ENCODE measurements at places on chromosomes 2 and 18.
A peak's percentile ranks its signal among the peaks of the same experiment; 100 is the strongest.

DNA sequence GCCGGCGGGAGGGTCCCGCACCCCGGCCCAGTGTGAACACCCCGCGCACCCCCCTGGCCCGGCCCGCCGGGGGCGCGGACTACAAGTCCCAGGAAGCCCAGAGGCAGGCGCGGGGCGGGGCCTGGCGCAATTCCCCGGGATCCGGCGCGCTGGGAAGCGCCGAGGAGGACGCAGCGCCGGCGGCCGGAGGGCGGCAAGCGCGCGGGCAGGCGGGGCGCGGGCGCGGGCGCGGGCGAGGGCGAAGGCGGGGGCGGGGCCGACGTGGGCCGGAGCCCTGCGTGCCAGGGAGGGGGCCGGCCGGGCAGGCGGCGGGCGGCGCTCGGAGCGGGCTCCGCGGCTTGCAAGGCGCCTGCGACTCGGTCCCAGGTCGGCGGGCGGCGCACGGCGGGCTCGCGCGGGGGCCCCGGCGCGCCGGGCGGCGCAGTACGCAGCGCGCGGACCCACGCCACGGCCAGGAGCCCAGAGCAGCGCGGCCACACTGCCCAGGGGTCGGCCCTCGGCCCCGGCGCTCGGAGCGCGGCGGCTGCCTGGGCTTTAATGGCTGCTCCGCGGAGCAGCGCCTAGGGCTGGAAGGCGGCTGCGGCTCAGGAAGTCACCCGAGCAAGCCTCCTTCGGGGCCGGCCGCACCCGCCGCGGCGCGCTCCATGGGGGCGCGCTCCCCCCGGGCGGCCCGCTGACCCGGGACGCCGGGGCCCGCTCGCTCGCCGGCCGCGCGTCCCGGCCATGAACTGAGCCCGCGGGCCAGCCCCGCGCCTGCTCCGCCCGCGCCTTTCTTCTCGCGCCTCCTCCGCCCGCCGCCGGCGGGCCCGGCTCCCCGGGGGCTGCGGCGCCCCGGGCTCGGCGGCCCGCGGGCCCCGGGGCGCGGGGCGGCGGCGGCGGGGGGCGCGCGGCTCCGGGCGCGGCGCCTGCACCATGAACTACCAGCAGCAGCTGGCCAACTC, at the start of gene AGAP1:
Gene AGAP1 (plus strand): TSS at position 269 of the 941 bp plus-strand sequence.
- H3K36me3 ChIP-seq: no peaks in the 10 kb centered on the region
- H3K27me3 ChIP-seq: peaks cover 2% of the 10 kb centered on the region
- peak; percentile 97 for DNase-seq

DNA sequence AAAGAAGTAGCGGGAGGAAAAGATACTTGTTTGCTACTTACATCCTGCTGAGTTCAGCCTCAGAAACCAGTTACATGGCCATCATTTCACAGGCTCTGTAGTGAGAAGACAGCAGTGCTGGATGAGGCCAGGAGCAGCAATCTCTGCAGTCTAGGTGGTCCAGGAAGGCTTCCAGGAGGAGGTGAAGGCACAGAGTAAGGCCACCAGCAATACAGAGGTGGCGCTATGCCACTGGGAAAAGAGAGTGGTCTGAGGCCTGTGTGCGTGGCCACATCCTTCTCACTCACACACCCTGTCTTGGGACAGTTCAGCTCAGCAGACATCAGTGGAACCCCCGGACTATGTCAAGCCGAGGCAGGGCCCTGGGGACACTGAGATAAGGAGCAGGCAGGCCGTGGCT, 162.7 kb downstream of the KLHL29 start:
- peaks cover 9% of the 10 kb centered on the region for H3K27me3 ChIP-seq
- no peak overlapping the region for H3K4me3 ChIP-seq
- no peak for DNase-seq
- peaks cover 63% of the 10 kb centered on the region for H3K4me1 ChIP-seq

- no peaks in the 10 kb centered on the region for H3K27me3 ChIP-seq
- no peak overlapping the region for H3K4me3 ChIP-seq
- no peaks in the 10 kb centered on the region for H3K4me1 ChIP-seq
- H3K36me3 ChIP-seq: no peaks in the 10 kb centered on the region
Observed at GRCh38 chr2:241976296-241976695, 106.8 kb downstream of the RTP5 start.

DNA sequence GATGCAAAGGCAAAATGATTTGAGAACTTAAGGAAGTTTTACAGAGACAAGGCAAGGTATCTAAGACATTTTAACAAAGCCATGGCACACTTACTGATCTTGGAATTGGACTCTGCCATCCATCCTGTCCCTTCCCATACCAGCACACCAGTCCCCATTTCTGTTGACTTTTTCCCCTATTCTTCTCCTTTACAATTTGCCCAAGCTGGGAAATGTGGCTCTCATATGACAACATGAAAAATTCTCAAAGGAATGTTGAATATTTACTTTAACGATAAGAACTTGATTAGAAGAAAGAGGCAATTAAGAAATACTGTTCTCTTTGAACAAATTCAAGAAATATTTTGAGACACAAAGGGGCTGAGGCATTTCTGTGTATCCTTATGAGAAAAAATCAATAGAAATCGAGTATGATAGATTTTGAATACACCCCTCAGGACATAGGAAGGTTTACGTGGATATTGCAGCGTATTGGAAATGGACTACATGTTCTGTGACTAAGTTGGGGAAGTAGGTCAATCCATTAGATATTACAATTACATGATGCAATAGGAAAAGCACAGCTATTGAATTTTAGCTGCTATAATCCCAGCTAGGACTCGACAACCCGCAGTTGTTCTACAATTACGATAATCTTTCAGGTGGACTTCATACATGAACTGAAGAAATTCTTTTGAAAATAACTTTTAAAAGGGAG, 201.6 kb downstream of the TRIB2 start:
- H3K36me3 ChIP-seq: no peaks in the 10 kb centered on the region
- DNase-seq: no peak
- H3K27me3 ChIP-seq: no peaks in the 10 kb centered on the region
- peak overlapping the region; percentile 73 for H3K27ac ChIP-seq
- no peak overlapping the region for H3K4me3 ChIP-seq
